ENCODE measurements at places on chromosomes 1 and 21. TPM values are rescaled to one million over a fixed set of nuclear protein-coding genes. Genes with fewer than 3 reads are reported as not detected.

The LCE3E gene
- total RNA-seq = not detected

The MRPL39 gene
- 7.6 TPM for total RNA-seq

The FAM110D gene
- total RNA-seq = not detected

The SYCP1 gene
- not detected for total RNA-seq

The ZNF678 gene
- 8.4 TPM for total RNA-seq

Measured in fibroblast of the aortic adventitia (primary cell).